Fibroblast of skin of left biceps (primary cell): ENCODE measurements at places on chromosomes 16 and 17.
A peak's percentile ranks its signal among the peaks of the same experiment; 100 is the strongest.

DNA sequence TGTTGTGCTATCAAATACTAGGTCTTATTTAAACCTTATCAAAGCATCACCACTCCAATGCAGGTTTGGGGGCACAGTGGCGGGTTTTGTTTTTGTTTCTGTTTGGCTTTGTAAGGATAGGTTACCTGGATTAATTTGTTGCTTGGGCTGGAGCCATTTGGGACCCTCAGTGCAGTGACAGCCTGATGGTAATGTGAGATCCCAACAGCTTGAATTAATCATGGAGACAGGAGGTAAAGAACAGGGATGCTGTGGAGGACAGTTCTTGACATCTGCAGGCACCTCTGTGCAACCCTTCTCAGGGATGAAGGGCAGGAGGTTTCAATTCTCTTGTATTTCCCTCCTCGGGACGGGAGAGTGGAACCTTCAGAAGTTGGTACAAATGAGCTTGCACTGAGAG lies 40.5 kb downstream of the SHISA9 start:
- no peak for DNase-seq

DNA sequence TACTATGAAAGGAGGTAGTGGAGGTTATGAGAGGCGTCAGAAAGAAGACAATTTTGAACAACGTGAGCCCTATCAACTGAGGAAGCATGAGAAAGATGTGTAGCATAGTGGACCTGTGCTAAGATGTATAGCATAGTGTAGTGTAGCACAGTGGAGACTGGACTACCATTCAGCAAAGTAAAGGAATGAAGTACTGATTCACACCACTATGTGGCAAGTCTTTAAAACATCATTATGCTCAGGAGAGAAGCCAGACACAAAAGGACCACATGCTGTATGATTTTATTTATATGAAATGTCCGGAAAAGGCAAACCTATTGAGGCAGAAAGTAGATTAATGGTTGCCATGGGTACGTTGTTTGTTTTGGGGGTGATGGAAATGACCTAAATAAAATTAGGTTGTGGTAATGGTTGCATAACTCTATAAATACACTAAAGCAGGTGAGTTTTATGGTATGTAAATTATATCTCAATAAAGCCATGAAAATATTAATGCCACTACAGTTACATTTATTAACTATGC lies 20.4 kb upstream of the XYLT1 start:
- DNase-seq = no peak

- peak; percentile 15 for DNase-seq
These were observed 21.2 kb upstream of the HAS3 start for GRCh38 chr16:69084289-69084688.

DNA sequence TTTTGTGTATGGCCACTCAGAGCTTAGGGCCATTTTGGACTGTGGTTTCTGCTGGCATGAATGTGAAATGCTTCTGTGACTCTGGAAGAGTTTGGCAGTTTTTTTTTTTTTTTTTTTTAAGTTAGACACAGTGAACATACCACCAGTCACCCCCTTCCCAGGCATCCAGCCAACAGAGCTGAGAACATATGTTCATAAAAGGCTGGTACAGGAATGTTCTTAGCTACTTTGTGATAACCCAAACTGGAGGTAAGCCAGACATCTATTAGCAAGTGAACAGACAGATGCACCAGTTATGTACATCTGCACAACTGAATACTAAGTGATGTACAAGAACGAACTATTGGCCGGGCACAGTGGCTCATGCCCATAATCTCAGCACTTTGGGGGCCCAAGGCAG lies 92.7 kb downstream of the ABCC1 start:
- DNase-seq = peak; percentile 72

DNA sequence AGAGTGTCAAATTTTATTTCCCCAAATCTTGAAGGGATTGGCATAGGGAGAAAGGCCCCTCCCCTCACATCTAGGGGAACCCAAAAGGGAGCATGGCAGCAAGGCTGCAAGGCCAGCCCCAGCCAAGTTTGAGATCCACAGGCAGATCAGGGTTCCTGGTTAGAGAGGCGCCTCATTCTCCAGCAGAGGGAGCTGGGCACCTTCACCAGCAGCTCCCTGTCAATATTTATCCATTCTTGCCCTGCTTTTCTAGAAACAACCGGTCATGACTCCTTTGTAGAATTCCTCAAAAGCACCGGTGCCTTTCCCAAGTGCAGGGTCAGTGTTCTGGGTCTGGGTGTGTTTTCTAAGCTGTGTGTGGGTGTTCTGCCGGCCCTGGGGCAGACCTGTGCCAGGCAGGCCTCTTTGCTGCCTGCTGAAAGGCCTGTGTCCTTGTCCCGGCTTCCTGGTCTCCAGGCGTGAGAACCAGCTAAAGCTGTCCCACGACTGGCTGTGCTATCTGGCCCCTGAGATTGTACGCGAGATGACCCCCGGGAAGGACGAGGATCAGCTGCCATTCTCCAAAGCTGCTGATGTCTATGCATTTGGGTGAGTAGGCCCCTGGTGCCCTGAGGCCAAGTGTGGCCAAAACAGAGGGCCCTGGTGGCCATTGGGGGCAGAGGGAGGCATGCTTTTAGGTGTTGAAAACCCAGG lies 21.2 kb upstream of the LGALS9 start:
- no peak for DNase-seq

DNA sequence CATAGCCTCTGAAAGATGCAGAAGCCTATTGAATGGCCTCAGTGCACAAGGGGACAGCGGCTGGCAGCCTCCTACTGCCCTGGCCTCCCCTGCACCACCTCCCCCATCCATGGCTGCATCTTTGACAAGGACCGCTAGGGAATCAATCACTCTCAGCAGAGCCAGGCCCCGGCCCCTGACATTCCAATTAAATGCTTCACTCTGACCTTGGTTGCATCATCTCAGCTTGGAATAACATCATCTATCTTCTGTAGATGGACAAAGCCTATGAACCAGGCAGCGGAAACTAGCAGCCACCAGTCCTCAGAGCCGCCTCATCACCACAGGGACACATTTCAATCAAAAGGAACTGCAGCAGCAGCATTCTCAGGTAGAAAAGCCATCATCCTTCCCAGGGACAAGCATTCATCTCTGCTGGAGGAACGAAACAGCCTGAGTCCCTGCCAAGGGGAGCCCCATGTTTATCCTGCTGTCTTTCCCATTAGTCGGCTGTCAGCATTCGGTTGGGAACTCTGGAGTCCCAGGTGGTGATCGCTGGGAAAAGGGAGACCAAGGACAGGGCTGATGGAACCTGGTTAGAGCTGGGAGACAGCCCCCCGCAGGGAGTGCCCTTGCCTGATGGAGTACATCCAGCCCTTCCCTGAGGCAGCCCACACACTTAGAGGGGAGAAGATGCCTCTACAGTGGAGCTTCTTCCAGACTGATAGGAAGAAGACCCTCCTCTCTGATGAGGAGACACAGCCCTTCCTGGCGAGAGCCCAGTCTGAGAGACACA lies 11.5 kb upstream of the TMEM132E start:
- no peak for DNase-seq

DNA sequence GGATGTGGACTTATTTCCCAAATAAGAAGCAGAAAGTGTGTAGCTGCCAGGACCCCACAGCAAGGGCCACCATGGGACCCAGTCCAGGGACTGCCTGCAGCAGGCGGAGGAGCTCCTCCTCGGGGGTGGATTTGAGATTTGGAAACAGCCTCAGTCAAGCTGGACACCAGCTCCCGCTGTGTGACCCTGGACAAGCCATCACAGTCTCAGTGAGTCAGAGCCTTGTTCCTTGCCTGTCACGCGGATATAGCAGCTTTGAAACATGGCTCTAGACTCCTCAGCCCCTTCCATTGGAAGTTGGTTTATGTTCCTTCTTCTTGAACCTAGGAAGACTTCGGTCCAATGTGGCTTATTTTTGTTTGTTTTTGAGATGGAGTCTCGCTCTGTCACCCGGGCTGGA lies 12.5 kb upstream of the DPEP1 start:
- no peak for DNase-seq

DNA sequence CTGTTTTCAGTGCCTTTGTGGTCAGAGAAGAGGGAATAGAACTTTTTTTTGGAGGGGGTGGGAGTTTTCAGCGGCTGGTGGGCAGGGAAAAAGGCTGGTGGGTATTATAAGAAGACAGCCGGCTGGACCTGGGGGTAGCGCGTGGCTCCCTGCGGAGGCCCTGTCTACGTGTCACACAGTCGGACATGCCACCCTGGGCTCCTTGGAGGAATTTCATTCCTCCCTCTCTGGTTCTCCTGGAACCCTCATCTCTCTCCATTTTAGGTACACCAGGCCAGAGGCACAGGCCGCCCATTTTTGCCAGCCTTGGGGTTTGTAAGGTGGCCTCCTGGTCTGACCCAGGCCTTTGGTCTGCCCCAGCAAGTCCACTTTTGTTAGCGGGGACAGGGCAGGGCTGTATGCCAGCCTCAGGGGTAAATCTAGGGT lies 908 bp downstream of the FKBP10 start:
- no peak for DNase-seq

DNA sequence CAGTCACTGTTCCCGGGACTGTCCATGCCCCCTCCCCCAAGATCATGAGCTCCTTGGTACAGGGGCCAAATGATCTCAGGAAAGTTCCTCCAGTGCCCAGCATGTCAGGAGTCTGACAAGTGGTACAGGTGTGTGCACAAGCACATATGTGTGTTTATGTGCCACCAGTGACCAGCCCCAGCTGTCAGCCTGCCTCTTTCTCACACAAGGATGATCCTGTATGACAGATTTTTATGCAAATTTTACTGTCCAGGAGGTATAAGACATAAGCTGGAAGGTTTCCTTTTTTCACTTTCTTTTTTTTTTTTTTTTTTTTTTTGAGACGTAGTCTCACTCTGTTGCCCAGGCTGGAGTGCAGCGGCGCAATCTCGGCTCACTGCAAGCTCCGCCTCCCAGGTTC lies 31.4 kb upstream of the GFOD2 start:
- DNase-seq = no peak

GRCh38 chr16:51682905-51683304 lies 531.8 kb upstream of the SALL1 start:
- DNase-seq = no peak

GRCh38 chr16:88988980-88989811 lies 12.2 kb upstream of the CBFA2T3 start:
- DNase-seq = no peak

DNA sequence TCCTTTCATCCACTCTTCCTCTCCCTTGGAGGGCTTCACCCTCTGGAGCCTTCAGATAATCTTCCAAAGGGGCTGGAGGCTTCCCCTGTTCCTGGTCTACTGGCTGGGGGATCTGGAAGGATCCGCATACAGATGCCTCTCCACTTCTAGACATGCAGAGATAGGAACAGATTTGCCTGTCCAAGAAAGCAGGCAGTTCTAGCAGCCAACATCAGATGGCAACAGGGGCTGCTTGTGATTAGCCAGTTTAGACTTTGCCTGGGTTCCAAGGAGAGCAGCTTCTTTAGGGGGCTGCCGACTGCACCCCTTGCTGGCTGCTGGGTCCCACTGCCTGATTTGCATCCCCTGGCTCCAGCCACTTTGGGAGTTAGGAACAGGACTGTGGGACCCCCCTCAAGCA lies 6.2 kb upstream of the CD300A start:
- no peak for DNase-seq

- DNase-seq = no peak
These were observed 65.7 kb downstream of the HLF start for GRCh38 chr17:55330344-55330933.
